Nucleus accumbens (tissue), 56 donors: ENCODE measurements at places on chromosomes 13 and 19.
A peak's percentile ranks its signal among the peaks of the same experiment; 100 is the strongest.

GRCh38 chr19:30161021-30161655 lies 211.0 kb upstream of the ZNF536 start:
- no peak for DNase-seq

DNA sequence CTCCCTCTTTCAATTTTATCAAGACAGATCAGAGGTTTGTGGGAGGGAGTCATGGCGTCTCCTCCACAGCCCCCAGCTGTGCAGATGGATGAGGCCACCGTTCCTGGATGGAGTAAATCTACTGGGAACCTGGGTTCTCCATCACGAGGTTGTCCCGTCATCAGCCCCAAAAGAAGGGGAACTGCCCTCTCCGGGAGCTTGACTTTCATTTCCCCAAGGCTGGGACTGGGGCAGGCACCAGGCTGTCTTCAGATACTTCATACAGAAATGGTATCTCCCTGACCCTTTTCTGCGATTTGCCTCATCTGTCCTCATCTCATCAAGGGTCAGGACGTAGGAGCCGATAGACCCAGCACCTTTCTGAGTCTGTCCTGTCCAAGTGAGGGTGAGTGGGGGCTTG lies 9.8 kb downstream of the LILRB2 start:
- no peak for DNase-seq

- DNase-seq: no peak
These were observed 48.9 kb downstream of the TPP2 start for GRCh38 chr13:102645701-102646100.

GRCh38 chr13:111963031-111963430 lies 103.9 kb upstream of the SOX1 start:
- DNase-seq: no peak

- no peak for DNase-seq
These were observed 33.0 kb downstream of the SERP2 start for GRCh38 chr13:44406617-44407016.

DNA sequence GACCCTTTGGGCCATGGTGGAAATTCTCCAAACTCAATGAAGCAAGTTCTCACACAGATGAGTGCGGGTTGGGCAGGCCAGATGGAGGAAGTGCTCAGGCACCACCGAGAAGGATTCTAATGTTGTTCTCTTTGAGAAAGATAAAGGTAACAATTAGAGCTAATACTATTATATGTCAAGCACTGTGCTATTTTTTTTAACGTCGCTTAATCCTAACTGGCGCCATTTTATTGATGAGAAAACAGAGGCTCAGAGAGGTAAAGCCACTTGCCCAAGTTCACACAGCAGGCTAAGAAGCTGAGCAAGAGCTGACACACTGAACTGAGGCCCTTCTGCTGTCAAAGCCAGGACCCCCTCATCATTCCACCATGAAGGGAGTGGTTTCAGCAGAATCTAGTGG lies 1.0 kb downstream of the FBL start:
- DNase-seq: no peak

DNA sequence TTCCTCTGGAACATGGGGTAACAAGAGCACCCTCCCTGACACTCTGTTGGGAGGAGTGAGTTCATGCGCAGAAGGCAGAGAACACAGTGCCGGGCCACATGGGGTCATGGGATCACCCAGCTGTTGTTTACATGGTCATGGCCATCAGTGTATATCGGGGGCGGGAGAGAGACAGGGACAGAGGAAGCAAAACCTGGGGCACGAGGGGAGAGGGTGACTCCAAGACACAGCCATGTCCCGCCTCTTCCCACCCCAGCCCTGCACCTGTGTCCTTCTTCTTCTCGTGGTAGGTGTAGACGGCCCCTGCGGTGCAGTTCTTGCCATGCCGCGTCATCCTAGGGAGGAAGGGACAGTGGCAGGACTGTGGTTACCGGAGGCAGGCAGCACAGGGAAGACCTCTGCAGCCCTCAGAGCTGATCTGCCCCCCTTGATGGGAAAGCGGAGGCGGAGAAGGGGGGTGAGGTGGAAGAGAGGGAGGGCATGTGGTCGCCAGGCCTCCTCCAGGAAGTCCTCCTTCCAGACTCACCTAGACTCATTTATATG lies 19.9 kb downstream of the NOSIP start:
- DNase-seq: no peak

DNA sequence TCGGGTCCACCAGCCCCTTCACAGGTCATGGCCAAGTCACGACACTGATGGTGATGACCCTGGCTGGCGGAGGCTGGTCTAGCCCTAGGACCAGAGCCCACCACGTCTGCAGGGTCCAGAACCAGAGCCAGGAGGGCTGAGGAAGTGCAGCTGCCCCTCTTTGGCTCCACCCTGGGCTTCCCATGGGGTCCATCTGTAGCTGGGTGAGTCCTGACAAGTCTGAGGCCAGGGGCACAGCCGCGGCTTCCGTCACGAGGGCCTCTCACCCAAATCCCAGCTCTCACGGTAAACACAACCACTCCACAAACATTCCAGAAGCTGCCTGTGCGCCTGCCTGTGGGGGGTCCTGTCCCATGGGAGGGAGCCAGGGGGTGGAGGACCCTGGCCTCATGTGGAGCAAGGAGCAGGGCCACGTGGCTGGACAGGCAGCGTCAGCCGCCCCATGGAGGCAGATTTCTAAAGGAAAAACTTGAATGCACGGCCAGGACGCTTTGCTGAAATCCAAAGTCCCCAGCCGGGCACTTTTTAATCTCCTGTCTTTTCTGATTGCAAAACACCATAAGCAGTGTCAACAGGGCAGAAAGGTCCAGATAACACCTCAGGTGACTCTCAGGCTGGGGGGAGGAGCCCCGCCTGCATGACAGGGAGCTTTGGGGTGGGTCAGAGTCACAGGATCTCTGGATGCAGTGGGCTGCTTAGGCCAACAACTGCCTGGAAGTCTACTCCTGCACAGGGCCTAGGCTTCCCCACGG lies 29.9 kb downstream of the CEBPG start:
- no peak for DNase-seq

DNA sequence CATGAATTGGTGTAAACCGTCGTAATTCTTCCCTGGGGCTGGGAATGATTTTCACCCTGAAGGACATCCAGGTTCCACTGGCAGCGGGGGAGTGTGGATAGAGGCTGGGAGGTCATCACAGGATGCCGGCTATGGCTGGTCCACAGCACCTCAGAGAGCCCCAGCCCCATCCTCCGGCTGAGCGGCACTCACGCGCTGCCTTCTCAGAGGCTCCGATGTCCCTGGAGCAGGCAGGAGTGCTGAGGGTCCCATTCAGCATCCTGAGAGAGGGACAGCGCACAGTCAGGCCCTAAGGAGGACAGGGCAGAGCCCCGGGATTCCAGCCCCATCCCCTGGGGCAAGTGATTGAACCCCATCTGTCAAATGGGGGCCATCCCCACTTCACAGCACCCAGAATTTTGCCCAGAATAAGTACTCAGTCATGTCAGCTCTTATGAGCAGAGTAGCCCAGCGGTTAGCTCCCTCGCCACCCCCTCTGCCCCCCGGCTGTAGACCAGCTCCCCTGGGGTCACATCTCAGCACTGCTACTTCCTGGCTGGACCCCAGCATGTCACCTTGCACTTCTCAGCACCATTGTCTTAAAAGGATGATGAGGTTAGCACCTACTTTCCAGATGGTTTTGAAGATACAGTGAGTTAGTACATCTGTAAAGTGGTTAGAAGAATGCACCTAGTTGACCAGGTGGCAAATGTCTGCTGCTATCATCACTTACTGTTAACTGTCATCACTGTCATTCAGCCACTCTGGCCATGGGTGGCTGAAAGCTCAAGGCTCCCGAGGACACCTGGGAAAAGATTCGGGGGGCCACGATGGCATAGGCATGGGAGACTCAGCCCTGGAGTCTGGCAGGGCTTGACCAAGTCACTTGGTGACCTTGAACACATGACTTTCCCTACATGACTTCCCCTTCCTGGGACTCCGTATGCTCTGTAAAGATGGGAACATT lies 11.9 kb downstream of the GRAMD1A start:
- no peak for DNase-seq

- DNase-seq: no peak
These were observed 73.0 kb downstream of the MAP4K1 start for GRCh38 chr19:38544569-38545315.

DNA sequence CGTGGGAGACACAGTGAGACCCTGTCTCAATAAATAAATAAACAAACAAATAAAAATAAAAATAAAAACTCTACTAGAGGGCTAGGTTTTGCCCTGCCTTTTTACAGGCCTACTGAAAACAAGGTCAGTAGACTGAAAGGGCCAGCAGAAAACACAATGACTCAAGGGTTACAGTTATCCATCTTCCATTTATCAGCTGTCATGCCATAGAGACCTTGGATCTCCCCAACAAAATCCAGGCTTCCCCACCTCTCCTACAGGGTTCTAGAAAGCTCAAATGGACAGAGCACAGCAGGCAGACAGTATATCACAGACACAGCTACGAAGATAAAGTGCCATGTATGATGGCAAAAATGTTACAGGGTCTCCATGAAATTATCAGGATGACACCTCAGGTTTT lies 54.4 kb downstream of the FOXO1 start:
- no peak for DNase-seq

DNA sequence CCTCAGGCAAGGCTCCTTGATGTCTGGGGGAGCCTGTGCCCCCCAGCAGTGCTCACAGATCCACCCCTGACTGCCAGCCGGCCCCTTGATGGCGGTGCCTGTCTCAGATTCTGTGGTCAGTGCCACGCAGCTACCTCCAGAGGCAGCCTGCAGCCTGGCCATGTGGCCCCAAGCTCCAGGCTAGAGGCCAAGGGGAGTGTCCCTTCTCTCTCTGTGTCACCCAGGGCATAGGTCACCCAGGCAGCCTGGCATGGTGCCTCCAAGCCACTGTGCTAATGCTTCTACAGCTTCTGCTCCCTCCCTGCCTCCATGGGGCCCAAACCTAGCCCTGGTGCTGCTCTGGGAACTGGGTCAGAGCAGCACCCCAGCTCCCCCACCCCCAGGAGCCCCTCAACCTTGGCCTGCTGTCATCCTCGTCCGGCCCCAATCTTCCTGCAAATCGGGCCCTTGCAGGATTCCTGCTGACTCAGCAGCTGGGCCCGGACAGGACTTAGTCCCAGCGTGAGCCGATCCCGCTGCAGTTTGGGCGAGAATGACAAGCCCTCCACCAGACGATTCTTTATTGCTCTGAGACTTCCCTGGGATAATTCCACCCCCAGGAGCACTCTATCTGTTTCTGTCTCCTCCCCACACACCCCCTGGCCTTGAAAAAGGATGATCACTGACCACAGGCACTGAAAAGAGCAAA lies 2.8 kb upstream of the ARL11 start:
- no peak for DNase-seq

GRCh38 chr13:113420833-113421600 lies 32.3 kb downstream of the ADPRHL1 start:
- DNase-seq: no peak

GRCh38 chr19:42245231-42245630 lies 2.8 kb upstream of the GSK3A start:
- no peak for DNase-seq

- no peak for DNase-seq
These were observed 30.2 kb downstream of the MEIS3 start for GRCh38 chr19:47389150-47389556.

- peak; percentile 16 for DNase-seq
These were observed 2.6 kb downstream of the VMAC start for GRCh38 chr19:5907241-5907640.

GRCh38 chr13:97257800-97258799 lies 36.0 kb downstream of the MBNL2 start:
- DNase-seq: no peak

- peak; percentile 74 for DNase-seq
These were observed 53.0 kb upstream of the ZNF254 start for GRCh38 chr19:24033963-24034342.

DNA sequence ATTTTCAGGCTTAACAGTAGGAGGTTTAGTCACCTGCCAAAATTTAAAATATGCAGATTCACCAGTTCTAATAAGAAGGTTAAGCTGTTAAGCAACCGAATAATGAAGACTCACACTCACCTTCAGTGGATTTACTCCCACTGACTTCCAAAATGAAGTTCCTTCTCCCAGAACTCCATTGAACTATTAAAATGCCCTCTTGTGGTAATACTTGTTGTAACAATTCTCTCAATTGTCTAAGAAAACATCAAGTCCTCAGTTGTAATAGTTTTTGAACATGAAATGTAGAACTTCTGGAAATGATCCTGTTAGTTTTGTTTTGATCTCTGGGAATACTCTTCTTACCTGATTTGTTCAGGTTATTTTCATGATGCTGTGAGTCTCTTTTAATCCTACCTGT lies 522.0 kb upstream of the ATXN8OS start:
- DNase-seq: no peak

GRCh38 chr19:40523322-40524047 lies 53.2 kb upstream of the SHKBP1 start:
- DNase-seq: no peak

GRCh38 chr13:30923418-30923817 lies 9.0 kb upstream of the TEX26 start:
- no peak for DNase-seq

DNA sequence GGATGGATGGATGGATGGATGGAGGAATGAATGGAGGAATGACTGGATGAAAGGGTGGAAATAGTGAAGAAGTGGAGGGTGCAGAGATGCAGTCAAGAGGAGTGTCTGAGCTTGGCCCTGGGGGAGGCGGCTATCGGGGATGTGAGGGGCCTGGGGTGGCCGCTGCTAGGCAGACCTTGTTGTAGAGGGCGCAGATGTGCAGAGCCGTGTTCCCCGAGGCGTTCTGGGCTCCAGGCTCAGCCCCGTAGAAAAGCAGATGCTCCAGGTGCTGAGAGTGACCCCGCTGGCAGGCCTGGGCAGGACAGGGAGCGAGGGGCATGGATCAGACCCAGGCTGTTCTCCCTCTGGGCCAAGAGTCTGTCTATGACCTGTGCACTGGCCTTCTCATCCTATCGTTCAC lies 8.4 kb downstream of the SHANK1 start:
- DNase-seq: no peak

DNA sequence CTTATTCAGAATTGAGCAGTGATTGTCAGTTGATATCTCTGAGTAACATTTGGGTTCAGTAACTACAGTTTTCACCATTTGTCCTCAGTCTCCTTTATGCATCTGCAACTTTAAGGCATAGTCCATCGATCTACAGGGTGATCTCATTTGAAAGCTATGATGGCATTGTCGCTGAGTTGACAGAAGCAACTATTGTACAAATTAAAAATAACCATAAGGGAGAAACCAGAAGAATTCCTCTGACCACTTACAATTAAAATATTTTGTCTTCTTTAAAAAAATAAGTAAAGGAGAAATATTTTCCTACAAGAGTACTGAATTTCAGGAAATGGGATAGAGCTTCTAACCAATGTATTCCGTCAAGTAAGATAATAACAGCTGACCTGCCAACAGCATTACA lies 30.6 kb downstream of the RAP2A start:
- no peak for DNase-seq

GRCh38 chr13:42056146-42056545 lies 7.7 kb downstream of the DGKH start:
- DNase-seq: no peak

DNA sequence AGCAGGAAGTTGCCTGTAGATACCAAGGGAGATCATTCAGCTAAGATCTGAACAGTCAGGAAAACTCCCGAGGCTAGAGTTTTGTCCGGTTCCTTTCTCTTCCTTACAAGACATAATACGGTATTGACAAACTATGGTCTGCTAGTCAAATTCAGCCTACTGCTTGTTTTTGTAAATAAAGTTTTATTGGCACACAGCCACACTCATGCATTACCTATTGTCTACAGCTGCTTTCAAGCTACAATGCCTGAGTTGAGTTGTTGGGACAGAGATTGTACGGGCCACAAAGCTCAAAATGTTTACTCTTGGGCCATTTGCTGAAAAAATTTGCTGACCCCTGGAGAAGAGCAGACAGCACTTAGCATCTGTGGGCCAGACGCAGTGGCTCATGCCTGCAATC lies 2.5 kb downstream of the SLC1A6 start:
- DNase-seq: no peak

GRCh38 chr19:29079356-29080032 lies 133.5 kb downstream of the UQCRFS1 start:
- DNase-seq: no peak
